ENCODE measurements at places on chromosomes 7 and 10.

GRCh38 chr7:29019896-29020295 lies 61.8 kb upstream of the TRIL start:
- DNase-seq: no peak

- DNase-seq: no peak
These were observed 46.1 kb upstream of the ZMIZ1 start for GRCh38 chr10:79022565-79023230.

DNA sequence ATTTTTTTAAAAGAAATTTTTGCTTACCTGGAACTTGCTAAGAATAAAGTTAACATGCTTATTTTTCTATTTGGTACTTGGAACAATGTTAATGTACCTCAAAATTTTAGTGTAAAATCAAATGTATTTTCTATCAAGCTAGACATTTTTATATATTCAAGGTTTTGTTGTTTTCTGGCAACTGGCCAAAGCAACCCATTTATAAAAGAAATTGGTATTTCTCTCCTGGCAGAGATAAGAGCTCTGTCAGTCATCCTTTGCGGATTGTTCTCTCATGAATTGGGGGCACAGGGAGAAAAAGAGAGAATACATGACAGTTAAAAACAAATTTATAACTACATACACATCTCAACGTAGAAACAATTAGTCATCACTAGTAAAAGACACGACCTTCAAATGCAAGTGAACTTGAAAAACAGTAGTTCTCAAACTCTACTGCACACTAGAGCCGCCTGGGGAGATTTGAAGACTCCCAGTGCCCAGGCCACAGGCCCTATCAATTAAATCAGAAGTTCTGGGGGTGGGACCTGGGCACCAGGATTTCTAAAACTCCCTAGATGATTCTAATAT lies 152.4 kb upstream of the LAMB4 start:
- DNase-seq: no peak

- no peak for DNase-seq
These were observed 472.7 kb upstream of the GALNT17 start for GRCh38 chr7:70659263-70659662.

DNA sequence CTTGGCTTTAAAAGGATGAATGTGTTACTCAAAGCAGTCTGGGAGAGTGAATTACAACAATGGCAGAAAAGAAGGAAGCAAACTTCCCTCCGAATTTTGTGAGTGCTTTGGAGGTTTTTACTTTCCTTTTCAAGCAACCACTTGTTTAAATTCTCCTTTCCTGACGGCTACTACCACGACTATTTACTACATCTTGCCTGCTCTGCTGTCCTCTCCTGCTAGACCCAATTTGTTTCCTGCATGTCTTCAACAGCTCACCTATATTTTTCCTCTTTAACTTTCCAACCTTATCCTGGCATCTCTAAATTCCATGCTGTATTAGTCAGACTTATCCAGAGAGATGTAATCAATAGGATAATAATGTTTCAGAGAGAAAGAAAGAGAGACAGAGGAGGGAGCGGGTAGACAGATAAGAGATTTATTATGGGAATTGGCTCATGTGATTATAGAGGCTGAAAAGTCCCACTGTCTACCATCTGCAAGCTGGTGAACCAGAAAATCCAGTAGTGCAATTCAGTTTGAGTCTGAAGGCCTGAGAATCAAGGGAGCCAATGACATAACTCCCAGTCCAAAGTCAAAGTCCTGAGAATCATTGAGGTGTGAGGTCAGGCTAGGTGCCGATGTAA lies 42.8 kb upstream of the SLC13A1 start:
- DNase-seq: no peak

Data from stimulated activated CD8-positive, alpha-beta memory T cell treated with anti-CD3 and anti-CD28 coated beads, Interleukin-4, amount 100 ng/mL, for 1 hour (primary cell).